ENCODE measurements at places on chromosomes 7 and 10. TPM values are rescaled to one million over a fixed set of nuclear protein-coding genes. Genes with fewer than 3 reads are reported as not detected.

DNA sequence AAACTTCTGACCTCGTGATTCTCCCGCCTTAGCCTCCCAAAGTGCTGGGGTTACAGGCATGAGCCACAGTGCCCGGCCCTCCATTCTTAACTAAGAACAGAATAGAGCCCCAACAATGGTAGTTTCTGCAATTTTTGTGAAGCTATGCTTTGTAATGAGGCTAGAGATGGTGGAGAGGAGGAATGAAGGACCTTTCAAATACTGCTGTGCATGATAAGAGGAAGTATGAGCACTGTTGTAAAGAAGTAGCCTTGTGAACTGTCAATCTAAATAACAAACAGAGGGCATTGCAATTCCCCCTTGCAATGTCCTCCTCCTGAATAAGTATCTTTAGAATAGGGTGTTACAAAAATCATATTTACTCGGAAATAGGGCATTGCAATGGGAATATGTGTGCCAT, 70.2 kb downstream of the EVX1 start:
- H3K36me3 ChIP-seq = no peaks in the 10 kb centered on the region
- peaks cover 8% of the 10 kb centered on the region for H3K4me1 ChIP-seq
- H3K4me3 ChIP-seq = no peak overlapping the region
- DNase-seq = no peak

DNA sequence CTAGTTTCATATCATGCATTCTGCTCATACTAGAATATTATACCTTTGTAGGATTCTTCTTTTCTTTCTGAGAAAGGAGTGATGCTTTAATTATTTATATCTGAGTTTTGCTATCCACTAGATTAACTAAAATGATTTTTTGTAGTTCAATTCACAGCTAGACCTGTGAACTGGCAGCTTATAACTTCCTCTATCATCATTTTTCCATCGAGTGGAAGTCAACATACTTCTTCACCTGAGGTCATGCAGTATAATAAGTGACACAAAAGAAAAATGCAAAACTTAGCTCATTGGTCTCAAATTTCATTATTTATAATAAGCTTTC, 8.0 kb downstream of the LRRN3 start:
- no peak overlapping the region for H3K27ac ChIP-seq
- H3K36me3 ChIP-seq = no peaks in the 10 kb centered on the region
- no peaks in the 10 kb centered on the region for H3K4me1 ChIP-seq
- no peak for DNase-seq

- no peak overlapping the region for H3K4me3 ChIP-seq
- H3K27me3 ChIP-seq = no peaks in the 10 kb centered on the region
- no peak for DNase-seq
- H3K4me1 ChIP-seq = no peaks in the 10 kb centered on the region
- no peak overlapping the region for H3K27ac ChIP-seq
Measured at GRCh38 chr10:1546431-1547110, 190.8 kb downstream of the ADARB2 start.

DNA sequence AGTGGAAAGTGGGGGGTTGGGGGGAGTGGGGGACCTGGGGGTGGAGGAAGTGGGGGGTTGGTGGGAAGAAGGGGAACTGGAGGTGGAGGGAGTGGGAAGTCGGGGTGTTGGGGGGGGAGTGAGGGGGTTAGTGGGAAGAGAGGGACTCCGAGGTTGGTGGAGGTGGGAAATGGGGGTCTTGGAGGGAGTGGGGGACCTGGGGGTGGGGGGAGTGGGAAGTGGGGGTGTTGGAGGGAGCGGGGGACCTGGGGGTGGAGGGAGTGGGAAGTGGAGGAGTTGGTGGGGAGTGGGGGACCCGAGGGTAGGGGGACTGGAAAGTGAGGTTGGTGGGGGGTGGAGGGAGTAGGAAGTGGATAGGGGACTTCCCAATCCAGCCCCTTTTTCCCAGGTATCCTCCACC, 906 bp upstream of the MMD2 start:
- H3K4me3 ChIP-seq = no peak overlapping the region
- H3K27ac ChIP-seq = no peak overlapping the region
- peaks cover 12% of the 10 kb centered on the region for H3K27me3 ChIP-seq

The MAGI2 gene
- total RNA-seq = 14.7 TPM

DNA sequence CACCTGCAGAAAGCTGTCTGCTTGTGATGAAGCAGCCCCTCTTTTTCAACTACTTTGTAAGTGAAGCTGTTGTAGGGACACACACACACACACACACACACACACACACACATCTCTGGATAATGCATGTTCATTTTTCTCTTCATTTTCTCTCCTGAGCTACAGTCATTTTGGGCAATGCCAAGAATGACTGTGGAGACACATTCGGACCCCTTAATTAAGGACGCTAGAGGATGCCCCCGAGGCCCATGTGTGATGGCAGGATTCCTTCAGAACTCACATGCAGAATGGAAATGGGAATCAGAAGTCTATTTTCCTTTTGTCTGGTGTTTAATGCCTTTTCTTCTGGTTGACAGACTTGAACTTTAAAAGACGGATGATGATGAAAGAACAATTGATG, 56.6 kb downstream of the CLRN3 start:
- H3K36me3 ChIP-seq = no peaks in the 10 kb centered on the region
- no peak overlapping the region for H3K27ac ChIP-seq
- no peaks in the 10 kb centered on the region for H3K27me3 ChIP-seq
- no peak overlapping the region for H3K4me3 ChIP-seq
- no peaks in the 10 kb centered on the region for H3K4me1 ChIP-seq

DNA sequence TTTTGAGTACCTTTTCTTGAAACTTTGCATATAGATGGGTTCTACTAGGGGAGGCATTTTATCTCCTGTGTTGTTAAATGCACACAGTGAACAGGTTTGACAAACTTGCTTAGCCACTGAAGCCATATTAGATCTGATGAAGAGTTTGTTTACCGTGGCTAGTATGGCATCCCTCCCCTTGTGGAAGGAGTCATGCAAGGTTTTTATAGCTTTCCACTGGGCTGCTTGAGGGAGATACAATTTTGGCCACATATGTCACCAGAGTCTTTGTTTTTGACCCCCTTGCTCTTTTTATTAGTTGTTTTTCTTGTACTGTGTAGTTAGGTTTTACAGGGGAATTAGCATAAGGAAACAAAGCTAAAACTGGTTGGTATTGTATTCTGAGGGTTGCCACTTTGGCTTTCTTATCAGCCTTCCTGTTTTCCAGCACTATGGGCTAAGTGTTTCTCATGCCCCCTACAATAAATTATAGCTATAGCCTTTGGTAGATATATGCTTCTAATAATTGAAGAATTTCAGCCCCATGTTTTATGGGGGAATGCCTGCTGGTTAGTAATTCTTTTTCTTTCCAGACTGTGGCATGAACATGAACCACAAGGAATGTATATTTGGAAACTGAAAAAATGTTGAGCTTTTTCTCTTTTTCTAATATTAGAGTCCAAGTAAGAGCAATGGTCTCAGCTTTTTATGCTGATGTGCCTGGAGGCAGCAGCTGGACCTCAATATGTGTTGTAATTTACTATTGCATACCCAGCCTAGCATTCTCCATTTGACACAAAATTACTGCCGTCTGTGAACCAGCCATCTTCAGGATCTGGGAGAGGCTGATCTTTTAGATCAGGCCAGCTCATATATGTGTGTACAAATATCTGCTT, 18.4 kb upstream of the STEAP2 start:
- DNase-seq = no peak
- H3K27me3 ChIP-seq = no peaks in the 10 kb centered on the region
- H3K4me3 ChIP-seq = no peak overlapping the region
- no peak overlapping the region for H3K27ac ChIP-seq
- peaks cover 9% of the 10 kb centered on the region for H3K36me3 ChIP-seq

GRCh38 chr7:151537818-151538561, 18.3 kb upstream of the RHEB start:
- H3K4me3 ChIP-seq = no peak overlapping the region
- no peaks in the 10 kb centered on the region for H3K27me3 ChIP-seq
- no peak overlapping the region for H3K27ac ChIP-seq
- no peak for DNase-seq

GRCh38 chr10:132861116-132861691, 75.3 kb upstream of the NKX6-2 start:
- no peak overlapping the region for H3K27ac ChIP-seq
- no peaks in the 10 kb centered on the region for H3K27me3 ChIP-seq
- no peak overlapping the region for H3K4me3 ChIP-seq
- DNase-seq = peak; percentile 21
- no peaks in the 10 kb centered on the region for H3K4me1 ChIP-seq

GRCh38 chr7:51144178-51144577, 172.4 kb downstream of the COBL start:
- H3K4me1 ChIP-seq = no peaks in the 10 kb centered on the region
- H3K27ac ChIP-seq = no peak overlapping the region
- peaks cover 13% of the 10 kb centered on the region for H3K36me3 ChIP-seq
- H3K4me3 ChIP-seq = no peak overlapping the region

The ANKRD61 gene
- not detected for total RNA-seq

- no peaks in the 10 kb centered on the region for H3K36me3 ChIP-seq
- DNase-seq = no peak
- H3K4me1 ChIP-seq = no peaks in the 10 kb centered on the region
- no peak overlapping the region for H3K4me3 ChIP-seq
- no peak overlapping the region for H3K27ac ChIP-seq
Measured at GRCh38 chr7:104535841-104536240, 207.4 kb downstream of the LHFPL3 start.

- no peaks in the 10 kb centered on the region for H3K27me3 ChIP-seq
- no peak overlapping the region for H3K4me3 ChIP-seq
- H3K4me1 ChIP-seq = no peaks in the 10 kb centered on the region
- H3K36me3 ChIP-seq = no peaks in the 10 kb centered on the region
- no peak overlapping the region for H3K27ac ChIP-seq
Measured at GRCh38 chr7:32479574-32480200, 10.5 kb downstream of the LSM5 start.

- H3K27ac ChIP-seq = no peak overlapping the region
- no peak overlapping the region for H3K4me3 ChIP-seq
- no peaks in the 10 kb centered on the region for H3K27me3 ChIP-seq
- DNase-seq = no peak
- no peaks in the 10 kb centered on the region for H3K4me1 ChIP-seq
Measured at GRCh38 chr10:45644527-45644926, 28.0 kb downstream of the ZFAND4 start.

The OR6V1 gene
- total RNA-seq = not detected

- no peak for DNase-seq
- peaks cover 26% of the 10 kb centered on the region for H3K36me3 ChIP-seq
- H3K27ac ChIP-seq = no peak overlapping the region
- no peaks in the 10 kb centered on the region for H3K27me3 ChIP-seq
Measured at GRCh38 chr7:138125598-138126111, 49.4 kb downstream of the AKR1D1 start.

- peaks cover 37% of the 10 kb centered on the region for H3K36me3 ChIP-seq
- DNase-seq = peak; percentile 73
- H3K27ac ChIP-seq = no peak overlapping the region
- H3K27me3 ChIP-seq = no peaks in the 10 kb centered on the region
- H3K4me3 ChIP-seq = no peak overlapping the region
Measured at GRCh38 chr7:150388709-150389531, 9.8 kb downstream of the ZNF775 start.

- H3K27me3 ChIP-seq = peaks cover 2% of the 10 kb centered on the region
- peak overlapping the region; percentile 77 for H3K4me3 ChIP-seq
- peaks cover 6% of the 10 kb centered on the region for H3K4me1 ChIP-seq
- peak; percentile 88 for DNase-seq
- no peaks in the 10 kb centered on the region for H3K36me3 ChIP-seq
Measured at GRCh38 chr7:515628-516027, 4.0 kb downstream of the PDGFA start.

The NDUFB8 gene
- total RNA-seq = 205 TPM

DNA sequence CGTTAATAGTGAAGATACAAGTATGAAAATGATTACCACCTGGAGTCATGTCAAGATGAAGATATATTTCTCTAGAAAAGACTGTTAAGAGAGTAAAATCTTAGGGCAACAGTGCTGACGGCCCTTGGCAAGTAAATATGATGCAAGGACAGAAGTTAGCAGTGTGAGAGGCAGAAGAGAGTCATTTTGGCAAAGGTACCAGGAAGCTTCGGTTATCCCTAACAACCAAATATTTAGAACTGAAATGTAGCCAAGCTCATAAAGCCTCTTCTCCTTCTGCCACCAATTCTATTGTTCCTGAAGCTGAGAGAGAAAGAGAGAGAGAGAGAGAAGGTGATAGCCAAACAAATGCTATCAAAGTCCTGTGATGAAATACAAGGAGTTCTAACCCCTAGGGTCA, 109.6 kb downstream of the MACC1 start:
- H3K27ac ChIP-seq = no peak overlapping the region
- no peak overlapping the region for H3K4me3 ChIP-seq
- H3K36me3 ChIP-seq = no peaks in the 10 kb centered on the region
- no peak for DNase-seq
- H3K27me3 ChIP-seq = no peaks in the 10 kb centered on the region
- H3K4me1 ChIP-seq = peaks cover 1% of the 10 kb centered on the region

DNA sequence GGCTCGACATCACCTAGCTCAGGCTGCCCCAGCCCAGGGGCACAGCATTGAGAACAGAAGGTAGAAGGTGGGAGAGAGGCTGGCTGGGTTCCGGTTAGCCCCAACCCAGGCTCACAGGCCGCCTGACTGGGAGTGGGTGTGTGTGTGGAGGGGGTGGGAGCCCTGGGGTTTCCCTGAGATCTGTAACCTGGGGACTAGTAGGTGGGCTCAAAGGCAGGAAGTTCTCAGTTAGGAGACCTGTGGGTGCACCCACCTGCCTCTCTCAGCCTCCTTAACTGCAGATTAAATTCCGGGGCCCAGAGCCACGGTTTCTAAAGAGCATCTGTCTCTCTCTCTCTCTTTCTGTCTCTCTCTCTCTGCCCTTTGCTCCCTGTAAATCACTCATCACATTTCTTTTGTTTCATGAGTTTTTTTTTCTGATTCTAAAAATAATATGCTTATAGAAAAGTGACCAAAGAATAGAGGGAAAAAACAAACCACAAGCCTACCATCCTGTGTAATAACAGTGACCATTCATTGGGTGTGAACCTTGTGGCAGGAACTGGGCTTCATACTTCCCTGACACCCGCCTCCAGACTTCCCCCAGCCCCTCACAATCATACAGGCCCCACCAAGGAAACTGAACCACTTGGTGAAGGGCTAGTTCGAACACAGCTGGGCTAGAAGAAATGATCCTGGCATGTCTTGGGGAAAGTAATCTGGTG, 83.4 kb upstream of the SMNDC1 start:
- no peak for DNase-seq
- no peaks in the 10 kb centered on the region for H3K36me3 ChIP-seq
- no peaks in the 10 kb centered on the region for H3K27me3 ChIP-seq
- peaks cover 6% of the 10 kb centered on the region for H3K4me1 ChIP-seq

- H3K4me1 ChIP-seq = no peaks in the 10 kb centered on the region
- no peak overlapping the region for H3K4me3 ChIP-seq
- H3K36me3 ChIP-seq = no peaks in the 10 kb centered on the region
- no peak for DNase-seq
Measured at GRCh38 chr10:69910561-69910960, 108.9 kb downstream of the COL13A1 start.

GRCh38 chr10:102414749-102415148, 3.8 kb downstream of the PSD start:
- H3K27me3 ChIP-seq = peaks cover 9% of the 10 kb centered on the region
- no peak for DNase-seq
- no peak overlapping the region for H3K27ac ChIP-seq
- no peaks in the 10 kb centered on the region for H3K36me3 ChIP-seq
- no peak overlapping the region for H3K4me3 ChIP-seq

The TACC2 gene
- 54.8 TPM for total RNA-seq

Measured in H9 (cell line).